ENCODE measurements at places on chromosomes 6 and 20. TPM values are rescaled to one million over a fixed set of nuclear protein-coding genes. Genes with fewer than 3 reads are reported as not detected.

CALHM5 gene
- total RNA-seq: not detected

KAT14 gene
- total RNA-seq: 16.2 TPM

GABRR2 gene
- total RNA-seq: 0.46 TPM

DOK5 gene
- 0.99 TPM for total RNA-seq

PGC gene
- total RNA-seq: not detected

SYCP2 gene
- total RNA-seq: 11.9 TPM

C6orf118 gene
- not detected for total RNA-seq

OVOL2 gene
- 0.25 TPM for total RNA-seq

VIP gene
- total RNA-seq: not detected

ZNF451 gene
- 73.8 TPM for total RNA-seq

MUC21 gene
- not detected for total RNA-seq

HLA-F gene
- 238 TPM for total RNA-seq

ZC3H12D gene
- 106 TPM for total RNA-seq

PRDM13 gene
- not detected for total RNA-seq

RSPH4A gene
- 0.17 TPM for total RNA-seq

PREX1 gene
- total RNA-seq: 112 TPM

BPIFB3 gene
- total RNA-seq: not detected

MCCD1 gene
- total RNA-seq: not detected

SIRPD gene
- not detected for total RNA-seq

MACROD2 gene
- not detected for total RNA-seq

PRSS16 gene
- 5.6 TPM for total RNA-seq
